ENCODE measurements at places on chromosomes 4 and X. TPM values are rescaled to one million over a fixed set of nuclear protein-coding genes. Genes with fewer than 3 reads are reported as not detected.

The PRDM8 gene
- 0.72 TPM for total RNA-seq

The MAGEC3 gene
- 0.68 TPM for total RNA-seq

The TRIML2 gene
- 2.1 TPM for total RNA-seq

The DRP2 gene
- total RNA-seq = 0.19 TPM

The LRAT gene
- total RNA-seq = 6.7 TPM

The CYSLTR1 gene
- total RNA-seq = not detected

The EPGN gene
- total RNA-seq = not detected

The GAB1 gene
- 2.7 TPM for total RNA-seq

The SPANXB1 gene
- 280 TPM for total RNA-seq

The MAOB gene
- total RNA-seq = 0.08 TPM

The APELA gene
- not detected for total RNA-seq

The OPN1LW gene
- total RNA-seq = not detected

The TMEM33 gene
- 70.5 TPM for total RNA-seq

The MAGEE2 gene
- total RNA-seq = not detected

The TRIM60 gene
- total RNA-seq = 0.19 TPM

The GABRG1 gene
- 0.72 TPM for total RNA-seq

The MTNR1A gene
- total RNA-seq = 0.49 TPM

The FAM193A gene
- 17.5 TPM for total RNA-seq

The STK32B gene
- 28.3 TPM for total RNA-seq

The SPATA4 gene
- 0.05 TPM for total RNA-seq

The ZDHHC15 gene
- 0.05 TPM for total RNA-seq

The TLR2 gene
- total RNA-seq = 0.13 TPM

The FRMPD3 gene
- total RNA-seq = not detected

The SERTM2 gene
- not detected for total RNA-seq

The FGF2 gene
- total RNA-seq = 14.6 TPM

The ADGRG2 gene
- not detected for total RNA-seq

The TMEM154 gene
- 3.1 TPM for total RNA-seq

The FAT1 gene
- total RNA-seq = 116 TPM

The IL3RA gene
- not detected for total RNA-seq

The LINC00632 gene
- total RNA-seq = 5.1 TPM

The GBA3 gene
- total RNA-seq = not detected

The FANCB gene
- total RNA-seq = 10.8 TPM

The ANK2 gene
- 13.2 TPM for total RNA-seq

The NDST3 gene
- 0.23 TPM for total RNA-seq

The NAP1L5 gene
- not detected for total RNA-seq

The SMIM10L2A gene
- total RNA-seq = 0.23 TPM

The KIT gene
- not detected for total RNA-seq

The CUL4B gene
- 39.5 TPM for total RNA-seq

The GPC3 gene
- not detected for total RNA-seq

The MTMR8 gene
- total RNA-seq = 0.26 TPM

All from A375 (cell line).